CD4-positive, CD25-positive, alpha-beta regulatory T cell (primary cell): ENCODE measurements at places on chromosomes 12 and 14. TPM values are rescaled to one million over a fixed set of nuclear protein-coding genes. Genes with fewer than 3 reads are reported as not detected.

GRCh38 chr14:69247676-69248440, 12.1 kb upstream of the GALNT16 start:
- no peak for DNase-seq

- DNase-seq = no peak
Observed at GRCh38 chr12:75658286-75658685, 146.9 kb upstream of the KRR1 start.

GRCh38 chr12:47359310-47360092, 279.7 kb upstream of the AMIGO2 start:
- no peak for DNase-seq

GRCh38 chr14:104968541-104969401, 9.4 kb downstream of the AHNAK2 start:
- no peak for DNase-seq

DNA sequence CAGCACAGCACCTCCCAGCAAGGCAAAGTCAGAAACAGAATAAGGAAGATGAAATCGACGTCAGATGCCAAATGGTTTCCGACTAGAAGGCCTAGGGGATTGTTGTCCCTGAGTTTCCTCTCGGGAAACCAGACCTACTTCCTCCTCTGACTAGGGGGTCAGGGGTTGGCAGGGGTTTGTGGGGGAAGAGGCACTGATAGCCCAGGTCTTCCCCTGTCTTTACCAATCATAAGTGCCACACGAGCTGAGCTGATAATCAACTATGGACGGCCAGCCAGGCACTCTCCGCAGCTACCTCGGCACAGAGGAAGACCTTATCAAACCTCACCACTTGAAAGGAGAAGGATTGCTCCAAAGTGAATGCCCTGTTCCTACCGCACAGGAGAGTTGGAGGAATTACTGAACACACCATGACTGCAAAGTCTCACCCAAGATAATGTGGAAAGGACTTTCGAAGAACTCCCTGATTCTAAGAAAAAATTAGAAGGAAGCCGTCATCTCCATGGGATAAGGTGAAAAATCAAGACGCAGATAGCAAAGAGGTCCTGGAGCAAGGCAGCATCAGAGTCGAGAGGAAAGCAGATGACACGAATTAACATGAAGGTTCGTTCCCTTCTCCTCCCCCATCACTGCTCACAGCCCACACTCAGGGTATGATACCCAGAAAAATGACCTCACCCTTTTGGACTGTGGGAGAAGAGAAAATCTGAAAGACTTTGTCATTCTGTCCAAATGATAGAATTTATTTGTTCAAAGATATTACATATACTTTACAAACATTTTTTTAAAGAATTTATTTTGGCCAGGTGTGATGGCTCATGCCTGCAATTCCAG, 77.7 kb upstream of the MED13L start:
- no peak for DNase-seq

DNA sequence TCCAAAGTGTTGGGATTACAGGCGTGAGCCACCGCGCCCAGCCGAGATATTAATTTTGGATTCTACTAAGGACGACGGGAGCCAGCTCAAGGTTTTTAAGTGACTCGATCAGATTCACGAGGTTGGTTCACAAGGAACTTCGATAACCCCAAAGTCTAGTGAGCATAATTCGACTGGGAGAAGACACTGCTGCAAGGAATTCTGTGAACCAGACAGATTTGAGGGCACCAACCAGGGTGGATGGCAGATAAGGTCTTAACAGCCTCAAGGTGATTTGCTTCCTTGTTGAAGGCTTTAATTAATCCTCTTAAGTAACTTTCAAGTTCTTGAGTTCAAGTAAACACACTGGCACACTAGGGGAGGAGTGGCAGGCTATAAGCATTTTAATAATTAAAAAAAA, 1.1 kb upstream of the KLHDC2 start:
- DNase-seq = no peak

GRCh38 chr14:89033756-89034155, 209.3 kb downstream of the TTC8 start:
- DNase-seq = no peak

GRCh38 chr14:104972301-104973134, 5.7 kb downstream of the AHNAK2 start:
- DNase-seq = no peak

Gene MAX
- total RNA-seq = 219 TPM

Gene SLC25A47
- total RNA-seq = not detected

Gene KCNA1
- not detected for total RNA-seq

Gene KLRD1
- 0.20 TPM for total RNA-seq

Gene ANKRD33
- not detected for total RNA-seq

Gene SYT1
- not detected for total RNA-seq

Gene TEX22
- total RNA-seq = 3.1 TPM
